ENCODE measurements at places on chromosomes 2 and 18.

DNA sequence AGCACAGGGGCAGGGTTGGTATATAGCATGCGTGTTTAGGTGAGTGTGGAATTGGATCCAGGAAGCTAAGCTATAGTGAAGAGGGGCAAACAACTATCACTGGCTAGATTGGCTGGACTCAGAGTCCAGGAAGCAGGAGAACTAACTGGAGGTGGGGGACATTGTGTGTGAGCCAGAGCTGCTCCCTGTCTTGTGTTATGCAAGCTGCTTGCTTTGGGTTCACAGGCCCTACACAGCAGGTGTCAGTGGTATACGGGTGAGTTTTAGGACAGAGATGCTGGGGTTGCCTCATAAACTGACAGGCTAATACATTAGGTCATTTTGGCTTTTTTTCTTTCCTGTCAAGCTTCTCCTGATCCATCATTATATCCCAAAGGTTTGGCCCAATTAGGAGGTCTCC lies 87.5 kb downstream of the CCDC85A start:
- no peak for DNase-seq

- DNase-seq, result no peak
These were observed 86.9 kb upstream of the ARL5A start for GRCh38 chr2:151914989-151915628.

- DNase-seq, result no peak
These were observed 6.5 kb downstream of the MOGAT1 start for GRCh38 chr2:222677981-222678380.

DNA sequence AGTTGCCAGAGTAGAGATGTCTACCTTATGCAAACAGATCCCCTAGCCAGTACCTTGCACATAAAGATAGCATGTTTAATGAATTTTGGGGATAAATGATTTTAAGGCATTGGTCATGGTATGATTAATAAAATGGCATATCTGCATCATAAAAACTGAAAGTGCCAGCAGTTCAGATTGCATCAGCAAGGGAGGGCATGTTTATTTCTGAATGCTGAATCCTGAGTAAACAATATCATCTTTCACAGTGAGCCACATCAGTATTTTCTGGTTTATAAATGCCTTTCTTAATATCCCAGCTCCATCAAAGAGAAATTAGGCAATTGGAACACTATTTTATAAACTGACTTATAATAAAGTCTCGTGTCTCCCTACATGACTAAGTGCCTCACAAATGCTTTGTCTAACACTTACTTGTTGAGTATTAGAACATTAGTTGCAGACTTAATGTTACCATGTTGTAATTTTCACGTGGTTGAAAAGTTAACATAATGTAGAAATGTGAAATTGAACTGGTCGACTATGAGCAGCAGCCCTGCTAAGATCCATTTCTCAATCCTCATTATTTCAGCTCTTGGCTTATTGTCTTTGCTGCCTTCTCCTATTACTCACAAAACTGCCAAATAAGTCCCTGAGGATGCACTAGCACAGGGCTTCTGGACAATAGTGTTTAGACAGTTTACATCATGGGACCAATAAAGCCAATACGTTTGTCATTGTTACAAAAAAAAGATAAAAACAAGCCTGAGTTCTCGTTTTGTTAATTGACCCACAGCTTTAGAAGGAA lies 48.0 kb downstream of the LANCL1 start:
- DNase-seq, result no peak

GRCh38 chr2:201918616-201919307 lies 112.4 kb downstream of the CDK15 start:
- no peak for DNase-seq

GRCh38 chr2:8526403-8526696 lies 155.5 kb upstream of the ID2 start:
- DNase-seq, result no peak

DNA sequence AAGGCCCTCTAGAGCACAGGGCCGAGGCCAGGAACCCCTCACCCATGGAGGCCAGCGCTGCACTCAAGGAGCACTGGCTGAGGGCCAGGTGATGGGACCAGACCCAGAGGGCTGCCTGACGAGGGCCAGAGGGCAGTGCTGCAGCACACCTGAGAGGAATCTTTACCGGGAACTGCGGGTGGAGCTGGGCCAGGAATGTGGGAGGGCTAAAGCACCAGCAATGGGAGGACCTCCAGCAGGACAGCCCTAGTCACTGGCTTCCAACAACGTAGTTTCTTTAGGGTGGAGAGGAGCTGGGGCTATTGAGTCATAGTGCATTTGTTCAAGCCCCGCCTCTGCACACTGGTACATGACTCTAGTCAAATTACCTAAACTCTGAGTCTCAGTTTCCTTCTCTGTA lies 143.4 kb downstream of the TMEM17 start:
- no peak for DNase-seq

DNA sequence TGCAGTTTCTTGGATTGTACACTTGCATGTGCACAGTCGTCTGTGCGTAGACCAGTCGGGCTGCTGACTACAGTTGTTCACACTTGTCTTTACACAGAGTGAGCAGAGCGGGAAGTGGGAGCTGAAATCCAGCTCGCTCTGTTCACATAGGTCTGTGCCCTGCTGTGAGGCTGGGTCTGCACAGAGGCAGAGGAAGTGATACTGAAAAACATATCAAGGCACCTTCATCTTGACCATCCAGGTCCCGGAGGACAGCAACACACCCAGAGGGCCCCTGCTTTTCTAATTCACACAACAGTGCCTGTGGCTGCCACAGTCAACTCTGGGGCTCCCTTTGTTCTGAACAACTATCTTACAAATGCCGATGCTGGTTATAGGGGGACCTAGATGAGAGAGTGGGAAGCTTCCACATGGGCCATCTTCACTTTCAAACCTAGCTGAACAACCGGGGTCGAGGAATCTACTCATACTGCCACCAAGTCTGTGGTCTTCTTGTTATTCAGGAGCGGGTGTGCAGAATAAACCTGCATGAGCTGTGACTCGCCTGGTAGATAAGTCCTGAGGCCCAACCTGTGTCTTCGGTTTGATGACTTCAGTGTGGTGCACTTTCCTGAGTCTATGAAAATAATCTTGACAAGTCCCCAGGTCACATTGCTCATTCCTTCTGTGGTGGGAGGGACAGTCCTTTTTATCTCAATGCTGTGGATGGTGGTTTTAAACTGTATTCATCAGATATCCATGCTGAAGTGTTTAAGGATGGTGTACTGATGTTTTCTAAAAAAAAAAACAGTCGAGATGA lies 3.5 kb upstream of the ADNP2 start:
- DNase-seq, result no peak

DNA sequence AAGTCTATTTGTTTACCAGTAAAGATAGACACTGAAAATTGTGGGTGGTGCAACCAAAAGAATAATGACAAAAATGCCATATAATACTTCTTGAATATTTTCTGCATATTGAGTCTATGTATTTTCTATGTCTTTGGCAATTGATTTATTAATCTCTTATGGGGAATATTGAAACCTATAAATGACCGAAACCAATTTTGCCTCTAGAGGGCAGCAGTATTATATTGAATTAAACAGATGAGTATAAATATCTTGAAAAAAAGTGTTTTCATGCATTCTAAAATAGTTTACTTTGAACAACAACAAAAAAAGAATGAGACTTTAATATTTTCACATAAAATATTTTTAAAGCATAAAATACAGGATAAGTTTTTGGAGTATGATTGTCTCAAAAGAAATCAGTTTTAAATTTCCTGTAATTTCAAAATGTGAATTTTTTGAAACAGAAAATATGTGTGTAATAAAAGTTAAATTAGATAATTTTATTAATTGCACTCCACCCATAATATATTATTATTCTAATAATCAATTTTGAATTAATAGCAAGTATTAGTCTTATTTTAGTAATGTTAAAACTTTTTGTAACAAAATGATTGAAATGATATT lies 49.9 kb upstream of the CALCRL start:
- no peak for DNase-seq

DNA sequence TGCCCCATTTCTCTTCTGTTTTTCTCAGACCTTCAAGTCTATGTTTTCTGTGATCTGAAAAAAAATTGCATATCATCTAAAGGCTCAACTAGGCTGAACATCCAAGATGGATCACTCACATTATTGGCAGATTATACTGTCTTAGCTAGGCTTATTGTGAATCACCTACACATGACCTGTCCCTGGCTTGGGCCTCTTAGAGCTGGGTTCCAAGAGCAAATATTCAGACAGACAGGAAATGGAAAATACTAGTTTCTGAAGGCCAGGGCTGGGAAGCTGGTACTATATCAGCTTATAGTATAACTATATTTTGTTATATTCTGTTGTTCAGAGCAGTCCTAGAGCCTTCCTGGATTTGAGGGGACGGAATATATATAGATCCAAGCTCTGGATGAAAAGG lies 90.3 kb downstream of the PIK3C3 start:
- no peak for DNase-seq

DNA sequence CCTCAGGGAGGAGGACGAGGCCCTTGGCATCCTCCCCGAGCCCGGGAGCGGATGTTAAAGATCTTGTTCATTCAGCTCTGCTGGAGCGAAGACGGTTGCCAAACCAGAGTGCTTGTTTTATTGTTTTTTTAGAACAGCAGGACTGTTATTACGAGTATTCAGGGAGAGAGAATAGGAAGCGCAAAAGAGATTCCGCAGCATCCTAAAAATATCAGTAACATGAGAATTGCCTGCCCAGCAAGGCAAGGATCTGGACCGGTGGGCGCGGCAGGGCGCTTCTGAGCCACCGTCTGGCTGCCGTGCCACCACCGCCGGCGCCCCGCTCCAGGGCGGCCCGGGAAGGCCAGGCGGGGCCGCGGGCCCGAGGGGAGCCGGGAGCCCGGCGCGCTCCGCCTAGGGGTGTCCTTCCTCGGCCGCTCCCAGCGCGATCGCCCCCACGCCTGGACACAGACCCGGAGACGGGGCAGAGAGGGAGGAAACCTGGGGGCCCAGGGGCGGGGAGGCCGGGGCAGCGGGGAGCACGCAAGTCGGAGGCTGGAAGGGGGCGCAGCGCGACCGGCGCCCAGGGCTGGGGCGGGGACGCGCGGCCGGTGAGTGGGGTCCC lies 843 bp downstream of the CYS1 start:
- no peak for DNase-seq

Data from T-helper 9 cell (primary cell).